ENCODE measurements at places on chromosomes 7 and 10.

DNA sequence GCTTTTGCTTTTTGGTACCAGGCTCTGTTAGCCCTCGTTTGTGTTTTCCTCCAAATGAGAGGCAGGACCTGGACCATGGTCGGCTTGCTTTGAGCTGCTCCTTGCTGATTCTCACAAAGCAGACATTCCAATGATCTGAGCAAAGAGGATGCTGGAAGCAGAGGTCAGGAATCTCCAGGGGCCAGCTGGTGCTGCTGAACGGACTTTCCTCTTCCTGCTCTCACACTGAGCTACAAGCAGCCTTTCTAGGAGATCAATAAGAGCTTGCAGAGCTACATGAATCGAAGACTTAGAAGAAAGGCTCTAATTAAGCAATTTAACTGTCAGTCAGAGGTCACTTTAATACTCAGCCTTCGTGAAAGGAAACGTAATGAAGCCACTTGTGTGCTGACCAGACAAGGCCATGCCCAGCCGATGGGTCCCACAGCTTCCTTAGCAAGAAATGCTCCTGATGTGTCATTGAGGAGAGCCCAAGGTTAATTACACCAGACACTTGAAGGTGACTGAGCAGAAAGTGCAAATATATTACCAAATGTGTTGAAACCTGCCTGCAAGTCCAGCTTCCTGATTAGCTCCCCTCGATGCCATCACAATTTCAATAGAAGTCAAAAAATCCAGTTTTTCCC lies 151.3 kb upstream of the RSU1 start:
- no peak for DNase-seq

- no peak for DNase-seq
Observed at GRCh38 chr10:48667960-48668590, 16.6 kb upstream of the WDFY4 start.

GRCh38 chr10:131746785-131747184 lies 154.0 kb upstream of the PPP2R2D start:
- no peak for DNase-seq

- no peak for DNase-seq
Observed at GRCh38 chr10:61039868-61040267, 95.9 kb upstream of the RHOBTB1 start.

- no peak for DNase-seq
Observed at GRCh38 chr7:41097501-41097900, 605.4 kb downstream of the INHBA start.

DNA sequence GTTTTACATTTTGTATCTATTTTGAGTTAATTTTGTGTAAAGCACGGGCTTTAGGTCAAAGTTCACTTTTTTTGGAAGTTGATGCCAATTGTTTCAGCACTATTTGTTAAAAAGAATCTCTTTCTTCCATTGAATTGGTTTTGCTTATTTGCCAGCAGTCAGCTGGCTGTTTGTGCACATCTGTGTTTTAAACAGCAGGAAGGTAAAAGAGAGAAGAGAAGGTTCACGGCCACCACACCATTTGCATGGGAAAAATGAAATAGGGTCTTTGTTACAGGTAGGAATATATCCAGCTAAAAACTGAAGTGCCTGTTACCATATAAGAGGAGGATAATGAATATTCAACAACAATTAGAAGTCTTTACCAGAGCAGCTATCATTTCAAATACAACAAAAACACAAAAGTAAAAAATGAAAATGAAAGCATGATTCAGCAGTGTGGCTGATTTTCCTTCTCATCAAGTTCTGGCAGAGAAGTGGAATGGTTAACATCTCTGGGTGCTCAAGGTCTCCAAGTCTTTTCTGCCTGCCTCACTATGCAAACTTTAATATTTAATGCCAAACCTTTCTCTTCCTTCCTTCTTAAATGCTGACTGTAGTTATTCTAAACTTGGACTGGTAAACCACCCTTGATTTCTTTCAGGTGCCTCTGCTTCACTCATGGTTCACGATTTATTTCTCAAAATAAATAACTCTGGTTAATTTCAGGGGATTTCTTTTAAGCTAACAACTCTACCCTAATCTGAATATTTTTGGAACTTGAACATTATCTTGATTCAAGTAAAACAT lies 841.5 kb downstream of the GRM8 start:
- no peak for DNase-seq

DNA sequence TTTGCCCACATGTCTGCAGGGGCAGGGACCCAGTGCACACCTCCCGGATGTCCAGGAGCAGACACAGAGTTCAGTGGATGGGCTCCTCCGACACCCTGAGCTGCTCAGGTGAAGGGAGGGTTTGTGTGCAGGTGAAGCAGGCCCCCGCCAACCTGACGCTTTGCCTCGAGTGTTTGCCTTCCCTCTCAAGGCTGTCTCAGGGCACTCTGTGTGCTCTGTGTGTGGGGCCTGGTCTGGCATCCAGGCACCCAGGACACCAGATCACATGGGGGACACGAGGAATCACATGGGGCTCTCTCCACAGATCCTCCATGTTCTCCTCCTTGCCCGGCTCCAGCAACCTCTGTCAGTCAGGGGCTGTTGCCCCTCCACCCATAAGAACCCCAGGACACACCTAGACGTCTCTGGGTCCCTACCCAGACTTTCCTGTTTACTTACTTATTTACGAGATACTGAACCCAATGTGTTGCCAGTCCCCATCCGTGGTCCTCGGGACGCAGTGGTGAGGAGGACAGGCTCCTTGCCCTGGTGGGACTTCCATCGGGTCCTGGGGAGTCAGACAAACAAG lies 99.5 kb downstream of the HTR5A start:
- DNase-seq = no peak

GRCh38 chr7:49150486-49150885 lies 226.1 kb downstream of the CDC14C start:
- no peak for DNase-seq

GRCh38 chr10:80283119-80283518 lies 6.3 kb downstream of the MAT1A start:
- no peak for DNase-seq

DNA sequence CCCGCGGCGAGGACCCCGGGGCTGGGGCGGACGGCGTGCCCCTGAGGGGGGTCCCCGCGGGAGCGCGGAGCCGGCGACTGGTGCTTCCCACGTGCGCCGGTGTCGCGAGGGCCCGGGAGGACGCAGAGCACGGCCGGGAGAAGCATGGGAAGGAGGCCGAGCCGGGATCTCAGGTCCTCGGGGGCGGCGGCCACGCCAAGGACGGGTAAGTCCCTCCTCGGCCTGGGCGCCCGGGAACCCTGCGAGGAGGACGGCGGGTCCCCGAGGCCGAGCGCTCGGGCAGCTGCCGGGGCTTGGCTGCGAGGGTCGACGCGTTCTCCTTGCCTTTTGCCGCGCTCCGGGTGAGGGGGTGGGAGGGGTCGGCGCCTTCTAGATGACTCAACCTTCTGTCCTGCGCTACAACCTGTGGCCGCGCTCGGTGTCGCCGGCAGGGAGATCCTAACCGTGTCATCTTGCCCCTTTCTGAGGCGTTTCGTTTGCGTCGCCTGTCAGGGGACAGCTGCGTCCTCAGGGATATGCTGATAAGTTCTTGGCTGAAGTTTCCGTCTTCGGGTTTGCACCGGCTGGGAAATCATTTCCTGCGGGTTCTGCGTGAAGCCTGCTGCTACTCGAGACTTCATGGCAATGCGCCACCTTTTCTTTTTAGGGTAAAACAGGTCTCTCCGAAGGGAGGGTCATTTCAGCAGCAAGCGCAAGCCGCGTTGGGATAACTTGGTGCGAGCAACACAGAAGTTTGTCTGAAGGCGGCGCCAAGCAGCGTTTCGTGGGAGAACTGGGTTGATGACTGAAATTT lies 529 bp downstream of the TASOR2 start:
- peak; percentile 52 for DNase-seq

DNA sequence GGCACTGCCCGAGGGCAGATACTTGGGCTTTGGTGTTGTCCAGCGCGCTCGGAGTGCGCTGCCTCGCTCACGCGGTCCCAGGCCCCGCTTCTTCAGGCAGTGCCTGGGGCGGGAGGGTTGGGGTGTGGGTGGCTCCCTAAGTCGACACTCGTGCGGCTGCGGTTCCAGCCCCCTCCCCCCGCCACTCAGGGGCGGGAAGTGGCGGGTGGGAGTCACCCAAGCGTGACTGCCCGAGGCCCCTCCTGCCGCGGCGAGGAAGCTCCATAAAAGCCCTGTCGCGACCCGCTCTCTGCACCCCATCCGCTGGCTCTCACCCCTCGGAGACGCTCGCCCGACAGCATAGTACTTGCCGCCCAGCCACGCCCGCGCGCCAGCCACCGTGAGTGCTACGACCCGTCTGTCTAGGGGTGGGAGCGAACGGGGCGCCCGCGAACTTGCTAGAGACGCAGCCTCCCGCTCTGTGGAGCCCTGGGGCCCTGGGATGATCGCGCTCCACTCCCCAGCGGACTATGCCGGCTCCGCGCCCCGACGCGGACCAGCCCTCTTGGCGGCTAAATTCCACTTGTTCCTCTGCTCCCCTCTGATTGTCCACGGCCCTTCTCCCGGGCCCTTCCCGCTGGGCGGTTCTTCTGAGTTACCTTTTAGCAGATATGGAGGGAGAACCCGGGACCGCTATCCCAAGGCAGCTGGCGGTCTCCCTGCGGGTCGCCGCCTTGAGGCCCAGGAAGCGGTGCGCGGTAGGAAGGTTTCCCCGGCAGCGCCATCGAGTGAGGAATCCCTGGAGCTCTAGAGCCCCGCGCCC lies at the start of gene NPY:
TSS of gene NPY (plus strand) at position 294 of the 802 bp plus-strand sequence. CDS start 1,051 bp downstream, outside the sequence.
- no peak for DNase-seq

GRCh38 chr7:29940199-29940598 lies 49.4 kb downstream of the SCRN1 start:
- no peak for DNase-seq

DNA sequence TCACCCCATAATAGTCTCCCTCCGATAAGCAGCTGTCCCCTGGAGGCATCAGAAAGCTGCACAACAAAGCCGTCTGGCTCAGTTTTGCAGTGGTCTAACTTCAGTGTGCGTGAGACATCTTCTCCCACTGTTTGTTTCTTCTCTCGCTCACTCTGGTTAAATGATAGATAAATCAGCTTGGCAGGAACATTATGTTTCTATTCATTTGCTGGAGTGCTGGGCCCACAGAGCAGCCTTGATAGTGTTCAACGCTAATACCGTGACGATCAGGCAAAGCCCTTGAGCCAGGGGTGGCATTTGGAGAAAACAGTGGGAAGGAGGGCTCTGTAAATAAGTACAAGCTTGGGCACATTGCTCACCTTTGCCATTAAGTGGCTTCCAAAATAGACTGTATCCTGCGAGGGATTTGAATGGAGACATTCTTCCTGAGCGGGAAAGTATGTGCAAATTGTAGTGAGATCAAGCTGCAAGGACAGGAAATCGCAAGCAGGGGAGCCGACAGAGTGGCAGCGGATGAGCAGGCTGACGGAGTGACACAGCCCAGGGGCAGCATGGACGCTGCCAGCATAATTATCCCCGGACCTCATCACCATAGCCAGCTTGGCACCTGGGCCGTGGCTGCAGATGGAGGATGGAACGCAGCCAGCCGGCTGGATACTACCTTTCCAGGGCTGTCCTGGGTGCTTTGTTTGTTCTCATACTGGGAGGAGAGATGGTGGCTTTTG lies 256.8 kb upstream of the FZD8 start:
- no peak for DNase-seq

GRCh38 chr7:103866919-103867318 lies 122.5 kb downstream of the RELN start:
- no peak for DNase-seq

DNA sequence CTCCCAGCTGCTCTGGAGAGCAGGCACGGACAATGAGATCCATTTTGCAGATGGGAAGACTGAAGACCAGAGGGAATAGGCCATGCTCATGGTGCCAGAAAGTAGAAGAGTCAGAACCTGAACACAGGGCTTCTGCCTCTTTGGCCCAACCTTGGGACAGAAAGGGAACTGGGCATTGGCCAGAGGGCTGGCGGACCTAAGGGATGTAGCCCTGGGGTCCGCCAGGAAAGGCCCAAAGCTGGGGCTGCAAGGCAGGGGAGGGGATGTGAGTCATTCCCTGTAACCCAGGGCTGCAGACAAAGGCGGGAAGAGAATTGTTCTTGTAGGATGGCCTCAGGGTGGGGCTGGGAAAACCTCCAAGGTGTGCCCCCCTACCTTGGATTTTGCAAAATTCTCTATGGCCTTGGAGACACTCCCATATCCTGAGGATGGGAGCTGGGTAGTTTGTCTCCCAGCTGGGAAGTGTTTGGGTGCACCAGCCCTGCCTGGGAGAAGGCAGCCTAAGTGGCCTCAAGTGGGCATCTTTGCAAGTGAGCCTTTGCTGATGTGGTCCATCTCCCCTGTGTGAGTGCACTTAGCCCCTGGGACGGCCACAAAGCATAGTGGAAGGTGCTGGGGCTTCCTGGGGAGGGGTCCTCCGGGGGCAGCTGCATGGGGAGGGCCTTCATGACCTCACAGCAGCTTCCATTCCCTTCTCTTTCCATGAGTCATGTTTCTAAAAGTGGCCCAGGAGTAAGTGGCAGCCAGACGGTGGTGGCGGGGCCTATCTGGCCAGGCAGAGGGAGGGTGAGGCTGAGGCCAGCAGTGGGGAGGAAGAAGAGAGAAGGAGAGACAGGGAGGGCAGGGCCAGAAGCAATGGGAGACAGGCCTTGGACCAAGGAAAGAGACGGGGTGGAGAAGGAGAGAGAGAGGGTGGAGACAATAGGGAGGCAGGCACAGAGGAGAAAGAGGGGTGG lies 9.2 kb downstream of the AQP1 start:
- DNase-seq = no peak

GRCh38 chr7:141577043-141577839 lies 26.0 kb downstream of the AGK start:
- DNase-seq = no peak

- DNase-seq = no peak
Observed at GRCh38 chr7:40899636-40900507, 765.1 kb downstream of the SUGCT start.

DNA sequence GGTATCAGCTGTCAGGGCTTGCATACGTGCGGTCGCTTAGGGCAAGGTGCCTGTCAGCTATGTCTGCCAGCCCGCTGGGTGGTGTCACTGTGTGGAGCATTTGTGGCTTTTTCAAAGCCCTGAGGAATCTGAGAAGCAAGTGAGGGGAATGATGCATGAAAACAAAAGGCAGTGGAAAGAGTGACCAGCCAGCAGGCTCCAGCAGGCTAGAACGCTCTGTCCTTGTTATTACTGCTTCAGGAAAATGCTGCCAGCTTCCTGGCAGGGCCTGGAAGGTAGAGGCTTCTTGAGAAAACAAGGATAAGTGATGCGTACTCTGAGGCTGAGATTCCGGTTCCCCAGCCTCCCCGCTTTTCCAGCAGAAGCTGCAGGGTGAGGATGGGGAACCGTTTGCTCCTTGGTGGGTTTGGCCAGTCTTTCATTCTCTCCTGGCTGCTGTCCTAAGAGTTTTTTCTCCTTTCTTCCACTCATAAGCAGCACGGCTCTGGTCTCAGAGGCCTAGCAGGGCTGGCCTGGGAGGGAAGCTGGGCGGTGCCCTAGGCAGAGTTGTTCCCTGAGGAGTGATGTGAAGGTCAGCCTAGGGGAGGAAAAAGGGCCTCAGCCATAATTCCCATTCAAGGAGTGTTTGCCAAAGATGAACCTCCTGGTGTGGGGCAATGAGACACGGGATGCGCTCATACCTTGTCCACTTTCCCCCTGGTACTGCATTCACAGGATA lies 42.8 kb upstream of the MKLN1 start:
- no peak for DNase-seq

GRCh38 chr10:49189422-49189821 lies 1.2 kb upstream of the TMEM273 start:
- DNase-seq = no peak

GRCh38 chr10:120415709-120416330 lies 41.2 kb upstream of the PLPP4 start:
- DNase-seq = no peak
